ENCODE measurements at places on chromosomes 6 and 20.

GRCh38 chr20:11214256-11214840 is 540.5 kb upstream of the JAG1 start:
- DNase-seq: no peak

- DNase-seq: peak; percentile 99
Observed at GRCh38 chr6:11732036-11732631, 46.5 kb downstream of the ADTRP start.

DNA sequence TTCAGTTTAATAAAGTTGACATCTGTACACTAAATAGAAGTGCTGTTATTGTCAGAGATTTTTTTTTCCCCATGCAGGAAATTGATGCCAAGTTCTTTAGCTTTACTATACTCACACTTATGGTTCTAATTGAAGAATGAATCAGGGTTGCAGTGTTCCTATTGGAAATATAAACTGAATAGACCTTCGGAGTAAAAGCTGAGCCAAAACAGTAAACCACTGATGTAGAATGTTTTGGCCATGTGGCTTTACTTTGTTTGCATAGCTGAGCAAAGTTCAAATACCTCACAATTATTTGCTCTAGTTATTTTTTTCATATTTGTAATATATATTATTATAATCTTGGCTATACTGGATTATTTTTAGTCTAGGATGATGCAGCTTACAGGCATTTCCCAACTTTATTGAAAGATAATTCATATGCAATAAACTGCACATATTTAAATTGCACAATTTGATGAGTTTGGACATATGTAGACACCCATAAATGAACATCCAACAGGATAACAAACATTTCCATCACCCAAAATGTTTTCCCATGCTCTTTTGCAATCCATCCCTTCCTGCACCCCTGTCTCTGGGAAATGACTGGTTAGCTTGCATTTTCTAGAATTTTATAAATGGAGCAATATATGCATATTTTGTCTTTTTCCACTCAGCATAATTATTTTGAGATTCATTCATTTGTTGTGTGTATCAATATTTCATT is 105.8 kb upstream of the NOX3 start:
- DNase-seq: no peak

DNA sequence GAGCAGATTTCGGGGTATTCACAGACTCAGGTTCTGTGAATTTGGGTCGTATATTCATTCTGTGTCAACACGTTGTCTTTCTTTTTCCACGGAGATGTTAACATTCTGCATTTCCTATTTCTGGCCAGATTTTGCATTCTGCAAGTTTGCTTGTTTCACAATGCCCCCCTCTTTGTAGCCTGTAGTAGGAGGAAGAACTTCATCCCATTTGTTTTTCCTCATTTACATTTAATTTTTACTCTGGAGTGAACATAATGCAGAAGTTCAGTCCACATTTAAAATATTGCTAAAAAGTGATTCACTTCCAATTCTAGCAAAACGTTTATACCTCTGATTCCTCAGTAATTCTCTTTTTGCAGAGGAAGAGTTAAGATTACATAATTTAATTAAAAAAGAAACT is 12.9 kb downstream of the TAGAP start:
- peak; percentile 79 for DNase-seq

DNA sequence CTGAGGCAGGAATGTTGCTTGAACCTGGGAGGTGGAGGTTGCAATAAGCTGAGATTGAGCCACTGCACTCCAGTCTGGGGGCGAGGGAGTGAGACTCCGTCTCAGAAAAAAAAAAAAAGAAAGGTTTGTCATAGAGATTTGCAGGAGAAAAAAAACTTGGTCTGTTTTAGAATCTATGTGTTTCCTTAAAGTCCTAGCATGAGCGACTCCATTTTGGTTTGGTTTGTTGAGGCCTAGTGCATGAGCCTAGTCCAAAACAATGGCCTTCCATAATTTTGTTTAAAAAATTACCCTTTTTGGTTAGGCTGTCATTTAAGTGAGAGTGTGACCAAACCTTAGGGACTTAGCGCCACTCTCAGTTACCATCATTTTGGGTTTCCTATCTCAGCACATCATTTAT is 8.2 kb upstream of the GNMT start:
- DNase-seq: no peak

DNA sequence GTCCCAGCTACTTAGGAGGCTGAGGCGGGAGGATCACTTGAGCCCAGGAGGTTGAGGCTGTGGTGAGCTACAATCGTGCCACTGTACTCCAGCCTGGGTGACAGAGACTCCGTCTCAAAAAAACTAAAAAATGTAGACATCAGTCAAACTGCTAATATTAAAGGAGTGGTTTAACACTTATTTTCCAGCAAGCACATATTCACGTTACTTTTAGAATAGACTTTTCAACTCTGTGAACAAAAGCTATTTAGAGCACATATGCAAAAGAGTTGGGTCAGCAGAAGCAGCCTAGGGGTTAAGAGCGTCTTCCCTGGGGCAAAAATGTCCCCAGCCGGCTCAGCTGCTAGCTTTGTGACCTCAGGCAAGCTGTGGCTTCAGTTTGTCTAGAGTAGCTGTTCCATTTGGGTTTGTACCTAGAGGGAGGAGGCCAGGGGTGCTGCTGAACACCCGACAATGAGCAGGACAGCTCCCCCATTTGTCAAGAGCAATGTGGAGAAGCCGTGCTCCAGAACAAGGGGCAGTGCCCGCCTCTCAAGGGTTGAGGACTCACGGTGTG is 62.5 kb upstream of the PTGIS start:
- DNase-seq: no peak

DNA sequence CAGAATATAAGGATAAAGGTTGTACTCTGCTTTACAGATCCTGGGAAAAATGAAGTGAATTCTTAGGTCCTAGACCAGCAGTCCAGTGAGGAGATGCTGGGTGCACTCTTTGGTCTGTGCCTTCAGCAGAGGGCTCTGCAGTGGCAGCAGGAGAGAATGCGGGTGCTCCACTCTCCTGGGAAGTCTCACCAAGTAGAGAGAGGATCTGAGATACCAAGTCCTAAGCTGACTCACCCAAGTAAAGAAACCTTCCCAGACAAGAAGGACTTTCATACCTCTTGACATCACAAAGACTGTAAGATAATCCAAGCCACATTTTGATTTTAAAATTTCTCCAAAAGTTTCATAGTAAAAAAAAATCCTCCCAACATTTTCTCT is 116.9 kb upstream of the EMILIN3 start:
- DNase-seq: no peak

- no peak for DNase-seq
Observed at GRCh38 chr6:56079751-56080540, 167.4 kb downstream of the COL21A1 start.

GRCh38 chr6:33745548-33745947 is 1.2 kb downstream of the IP6K3 start:
- DNase-seq: no peak

GRCh38 chr6:138970159-138970558 is 17.9 kb downstream of the REPS1 start:
- DNase-seq: peak; percentile 26

GRCh38 chr6:31952140-31952805 is 6.4 kb downstream of the CFB start:
- DNase-seq: peak; percentile 77

DNA sequence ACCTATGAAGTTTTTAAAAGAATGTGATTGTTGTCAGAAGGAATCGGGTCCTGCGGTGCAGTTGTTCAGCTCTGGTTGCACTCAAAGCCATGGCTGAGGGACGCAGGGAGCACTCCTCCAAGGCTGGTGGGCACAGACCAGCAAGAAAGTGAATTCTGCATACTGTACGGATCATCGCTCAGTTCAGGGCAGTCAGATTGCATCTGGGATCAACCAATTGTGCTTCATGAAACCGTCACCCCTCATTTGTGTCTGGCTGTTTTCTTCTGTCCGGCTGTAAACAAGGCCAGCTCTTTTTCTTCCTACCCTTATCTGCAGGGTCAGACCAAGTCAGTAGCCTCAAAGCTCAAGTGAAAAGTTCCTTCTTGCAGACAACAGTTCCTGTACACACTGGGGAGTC is 478.3 kb downstream of the TFAP2A start:
- DNase-seq: no peak

- DNase-seq: no peak
Observed at GRCh38 chr6:46002264-46002663, 13.4 kb downstream of the CLIC5 start.

GRCh38 chr20:54061101-54061881 is 9.1 kb downstream of the BCAS1 start:
- DNase-seq: peak; percentile 40

GRCh38 chr6:45045253-45045601 is 282.9 kb upstream of the RUNX2 start:
- DNase-seq: no peak

GRCh38 chr6:156869980-156870398 is 92.8 kb downstream of the ARID1B start:
- no peak for DNase-seq

DNA sequence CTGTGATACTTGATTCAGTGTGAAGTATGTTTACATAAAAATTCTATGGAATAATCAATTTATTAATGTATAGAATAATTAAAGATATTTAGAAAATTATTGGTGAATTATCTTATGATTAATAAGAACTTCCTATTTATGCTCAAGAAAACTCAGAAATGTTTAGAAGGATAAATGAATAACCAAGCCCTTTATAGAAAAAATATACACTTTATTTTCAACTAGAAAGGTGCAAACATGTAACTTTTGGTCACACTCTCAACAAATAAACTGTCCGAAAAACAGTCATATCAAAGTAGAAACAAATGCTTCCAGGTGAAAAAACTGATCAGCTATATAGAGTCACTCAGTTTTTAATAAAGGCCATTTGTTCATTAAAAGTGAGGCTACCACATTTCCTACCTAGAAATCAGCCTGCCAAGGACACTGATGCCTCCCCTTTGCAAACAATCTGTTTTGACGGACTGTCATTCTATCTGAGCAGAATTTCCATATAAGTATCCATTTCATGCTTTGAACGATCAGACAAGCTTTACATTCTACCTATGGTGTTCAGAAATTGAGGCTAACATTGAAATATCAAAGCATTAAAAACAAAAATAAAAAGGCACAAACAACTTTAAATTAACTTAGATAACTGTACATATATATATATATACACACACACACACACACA is 3.0 kb downstream of the CCN2 start:
- no peak for DNase-seq

GRCh38 chr6:39812496-39812852 is 20.3 kb downstream of the DAAM2 start:
- DNase-seq: no peak

DNA sequence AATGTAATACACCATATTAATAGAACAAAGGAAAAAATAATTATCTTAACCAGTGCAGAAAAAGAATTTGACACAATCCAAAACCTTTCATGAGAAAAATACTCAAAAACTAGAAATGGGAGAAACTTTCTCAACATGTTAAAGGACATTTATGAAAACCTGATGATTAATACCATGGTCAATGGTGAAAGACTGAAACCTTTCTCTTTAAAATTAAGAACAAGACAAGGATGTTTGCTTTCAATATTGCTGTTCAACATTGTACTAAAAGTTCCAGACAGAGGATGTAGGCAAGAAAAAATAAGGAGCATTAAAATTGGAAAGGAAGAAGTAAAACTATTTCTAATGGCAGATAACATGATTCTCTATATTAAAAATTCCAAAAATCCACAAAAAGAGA is 981.3 kb upstream of the FLRT3 start:
- DNase-seq: peak; percentile 14

GRCh38 chr6:157982102-157982562 is 469 bp downstream of the SYNJ2 start:
- no peak for DNase-seq

DNA sequence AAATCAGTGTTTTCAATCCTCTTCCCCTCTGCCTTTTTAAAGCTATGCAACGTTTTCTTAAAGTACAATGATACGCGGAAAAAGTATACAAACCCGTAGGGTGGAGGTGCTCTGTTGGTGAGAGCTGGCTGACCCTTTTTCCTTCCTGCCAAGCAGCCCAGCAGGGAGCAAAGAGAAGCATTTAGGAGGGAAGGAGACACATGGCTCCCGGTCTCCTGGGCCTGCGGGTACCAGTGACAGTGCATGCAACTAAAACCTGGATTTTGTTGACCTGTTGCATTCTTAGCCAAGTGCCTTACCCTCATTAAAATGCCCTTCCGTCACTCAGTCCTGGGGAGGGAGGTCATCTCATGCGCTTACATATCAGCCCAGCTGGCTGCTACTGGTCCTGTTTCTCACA is 87.2 kb downstream of the SLX4IP start:
- no peak for DNase-seq

DNA sequence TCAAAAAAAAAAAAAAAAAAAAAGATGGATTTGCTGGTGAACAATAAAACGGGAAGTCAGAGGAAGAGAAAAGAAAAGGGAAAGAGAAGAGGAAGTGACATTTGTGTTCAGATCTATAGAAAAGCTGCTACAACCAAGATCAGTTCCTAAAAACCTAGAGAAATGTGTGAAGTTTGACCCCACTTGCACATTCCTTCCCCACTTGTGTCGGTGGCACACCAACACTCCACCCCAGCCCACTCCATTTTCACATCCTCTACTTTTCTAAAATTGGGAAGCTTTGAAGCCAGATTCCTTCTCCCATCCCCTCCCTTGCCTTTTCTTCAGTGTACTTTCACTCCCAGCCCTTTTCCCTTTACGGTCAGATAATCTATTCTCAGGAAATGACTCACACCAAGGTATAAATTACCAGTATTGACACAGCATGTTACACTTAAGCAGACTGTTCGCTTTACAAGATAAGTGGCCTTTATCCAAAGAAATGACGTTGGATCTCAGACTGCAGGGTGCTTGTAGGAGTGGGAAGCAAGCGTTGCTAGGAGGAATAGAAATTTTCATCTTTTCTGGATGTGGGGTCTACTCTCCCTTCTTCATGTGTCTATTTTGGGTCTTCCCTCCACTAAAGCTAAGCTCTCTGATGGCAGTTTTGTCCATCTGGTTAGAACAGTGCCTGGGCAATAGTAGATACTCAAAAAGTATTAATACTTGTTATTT is 92.5 kb upstream of the ADGRF1 start:
- DNase-seq: peak; percentile 59

GRCh38 chr6:74415056-74415455 is 719.1 kb downstream of the CD109 start:
- no peak for DNase-seq

DNA sequence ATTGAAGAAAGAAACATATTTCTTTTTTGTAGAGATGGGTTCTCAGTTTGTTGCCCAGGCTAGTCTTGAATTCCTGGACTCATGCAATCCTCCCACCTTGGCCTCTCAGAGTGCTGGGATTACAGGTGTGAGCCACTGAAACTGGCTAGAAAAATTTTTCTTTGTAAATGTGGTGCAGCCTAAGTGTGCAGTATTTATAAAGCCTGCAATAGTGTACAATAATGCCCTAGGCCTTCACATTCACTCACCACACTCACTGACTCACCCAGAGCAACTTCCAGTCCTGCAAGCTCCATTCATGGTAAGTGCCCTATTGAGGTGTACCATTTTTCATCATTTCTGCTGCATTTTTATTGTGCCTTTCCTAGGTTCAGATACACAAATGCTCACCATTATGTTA is 31.4 kb downstream of the NHSL1 start:
- no peak for DNase-seq

GRCh38 chr6:149079911-149080491 is 237.5 kb upstream of the TAB2 start:
- peak; percentile 63 for DNase-seq

- DNase-seq: no peak
Observed at GRCh38 chr6:11276911-11277274, 44.4 kb upstream of the NEDD9 start.

- DNase-seq: no peak
Observed at GRCh38 chr6:47009583-47009982, 32.5 kb downstream of the ADGRF1 start.
